ENCODE measurements at places on chromosomes 7 and 10.

- DNase-seq: no peak
These were observed 4.8 kb downstream of the FAM241B start for GRCh38 chr10:69634759-69635425.

DNA sequence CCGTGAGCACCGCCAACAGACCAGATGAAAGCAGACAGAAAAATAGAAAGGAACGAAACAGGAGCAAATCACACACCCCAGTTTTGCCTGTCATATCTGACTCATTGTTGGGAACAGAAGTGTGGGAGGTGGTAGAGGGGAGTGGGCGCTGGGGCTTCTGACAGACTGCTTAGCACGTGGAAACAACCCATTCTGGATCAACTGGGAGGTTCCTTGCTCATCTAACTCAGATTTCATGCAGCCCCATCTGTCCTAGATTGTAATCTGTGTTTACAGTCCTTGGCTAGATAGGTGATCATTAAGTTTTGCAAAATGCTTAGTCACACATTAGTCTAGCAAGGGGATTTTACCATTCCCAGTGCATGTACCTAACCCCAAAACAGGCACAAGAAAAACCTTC is 154.1 kb downstream of the NRP1 start:
- no peak for DNase-seq

- DNase-seq: no peak
These were observed 61.4 kb upstream of the ASAH2 start for GRCh38 chr10:50312464-50313437.

- no peak for DNase-seq
These were observed 49.7 kb upstream of the ANTXRL start for GRCh38 chr10:46236941-46237681.

DNA sequence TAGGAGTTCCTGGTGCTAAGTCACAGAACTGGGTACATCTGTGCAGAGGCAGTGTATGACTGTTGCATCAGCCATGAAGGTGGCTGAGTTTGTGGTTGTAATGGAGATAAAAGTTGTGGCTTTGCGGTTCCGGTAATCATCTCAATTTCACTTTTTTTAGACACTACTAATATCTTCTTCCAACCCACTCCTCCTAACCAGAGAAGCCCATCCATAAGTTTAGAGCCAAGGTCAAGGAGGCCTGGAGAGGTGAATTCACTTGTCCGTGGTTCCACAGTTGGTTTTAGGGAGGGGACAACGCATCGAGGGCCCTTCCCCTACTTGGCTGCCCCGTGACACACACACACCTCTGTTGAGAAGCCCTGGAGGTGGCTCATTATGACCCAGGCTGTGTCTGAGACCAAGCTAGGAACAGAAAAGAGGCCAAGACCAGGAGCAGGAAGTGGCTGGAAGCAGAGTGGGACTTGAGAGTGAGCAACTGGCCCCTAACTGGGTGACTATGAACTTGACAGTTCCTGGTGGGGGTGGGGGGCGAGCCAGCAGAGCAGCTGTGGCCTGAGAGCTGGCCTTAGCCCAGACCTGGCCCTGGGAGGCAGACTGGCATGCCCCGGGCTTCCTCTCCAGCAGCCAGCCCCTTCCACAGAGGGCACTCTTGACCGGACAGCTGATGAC is 66.8 kb upstream of the COL13A1 start:
- DNase-seq: no peak

DNA sequence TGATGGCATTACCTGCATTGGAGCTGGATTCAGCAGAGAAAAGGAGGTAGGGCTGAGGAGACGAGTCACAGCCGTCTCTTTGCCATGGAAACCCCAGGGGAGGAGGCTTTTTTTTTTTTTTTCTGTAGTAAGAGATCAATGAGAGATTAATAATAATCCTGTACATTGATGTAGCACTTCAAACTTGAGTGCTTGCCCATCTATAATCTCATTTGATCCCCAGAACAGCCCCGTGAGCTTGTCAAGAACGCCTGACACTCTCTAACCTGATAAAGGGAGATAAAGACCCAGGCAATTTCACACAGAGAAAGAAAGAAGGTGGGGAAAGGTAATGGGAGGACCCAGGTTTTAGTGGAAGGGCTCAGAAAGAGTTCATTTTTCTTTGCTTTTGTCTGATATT is 195.2 kb upstream of the FOXK1 start:
- DNase-seq: no peak

DNA sequence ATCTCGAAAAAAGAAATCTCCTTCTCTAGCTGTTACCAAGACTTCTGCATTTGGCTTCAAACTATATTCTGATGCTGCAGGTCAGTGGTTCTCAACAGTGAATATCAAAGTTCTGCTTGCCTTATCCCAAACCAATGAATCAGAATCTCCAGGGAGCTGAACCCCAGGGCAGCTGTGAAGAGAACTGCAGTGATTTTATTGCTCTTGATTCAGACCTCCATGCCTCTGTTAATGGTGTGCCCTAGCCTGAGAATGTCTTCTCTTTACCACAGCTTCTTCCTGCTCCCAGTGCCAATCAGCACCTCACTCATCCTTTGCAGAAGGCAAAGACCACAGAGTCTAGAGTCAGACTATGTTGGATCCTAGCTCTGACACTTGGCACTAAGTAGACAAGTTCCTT is 46.2 kb upstream of the MRLN start:
- no peak for DNase-seq

DNA sequence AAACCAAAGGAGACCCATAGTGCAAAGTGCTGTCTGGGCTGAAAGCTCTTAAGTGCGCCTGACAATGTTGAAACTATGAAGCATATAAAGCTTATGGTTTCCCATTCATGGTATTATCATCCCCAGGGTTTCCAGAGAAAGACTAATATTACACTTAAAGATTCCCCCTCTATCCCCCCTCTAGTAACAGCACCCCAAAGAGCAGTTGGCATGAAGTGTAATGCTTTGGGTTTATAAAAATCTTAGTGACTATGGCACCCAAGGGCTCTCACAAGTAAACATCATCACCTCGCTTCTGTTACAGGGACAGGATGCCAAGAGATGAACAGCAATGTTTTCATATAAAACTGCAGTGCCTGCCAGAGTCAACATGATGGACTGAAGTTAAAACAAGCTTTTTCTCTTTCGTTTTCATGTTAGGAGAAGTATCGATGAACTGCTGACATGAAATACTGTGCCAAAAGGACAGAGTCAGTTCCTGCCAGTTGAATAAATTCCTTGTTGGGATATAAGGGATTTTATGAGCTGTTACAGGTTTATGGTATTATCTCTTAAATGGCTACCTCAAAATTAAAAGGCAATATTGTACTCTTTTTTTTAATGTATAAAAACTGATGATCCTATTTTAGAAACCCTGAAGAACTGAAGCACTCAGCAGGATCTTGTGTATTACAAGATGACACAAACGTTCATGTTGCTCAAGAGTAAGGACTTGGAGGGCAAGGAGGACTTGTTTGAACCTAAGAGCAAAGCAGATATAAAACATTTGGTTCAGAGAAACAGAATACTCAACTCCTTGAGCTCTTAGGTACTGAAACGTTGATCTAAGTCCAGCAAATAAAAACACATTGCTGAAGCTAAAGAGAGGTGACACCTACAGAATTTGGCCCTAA is 203.7 kb upstream of the IMMP2L start:
- DNase-seq: no peak

GRCh38 chr10:130871406-130871805 is 440.1 kb downstream of the TCERG1L start:
- DNase-seq: no peak

GRCh38 chr10:64528294-64529002 is 1007.2 kb downstream of the REEP3 start:
- DNase-seq: no peak

DNA sequence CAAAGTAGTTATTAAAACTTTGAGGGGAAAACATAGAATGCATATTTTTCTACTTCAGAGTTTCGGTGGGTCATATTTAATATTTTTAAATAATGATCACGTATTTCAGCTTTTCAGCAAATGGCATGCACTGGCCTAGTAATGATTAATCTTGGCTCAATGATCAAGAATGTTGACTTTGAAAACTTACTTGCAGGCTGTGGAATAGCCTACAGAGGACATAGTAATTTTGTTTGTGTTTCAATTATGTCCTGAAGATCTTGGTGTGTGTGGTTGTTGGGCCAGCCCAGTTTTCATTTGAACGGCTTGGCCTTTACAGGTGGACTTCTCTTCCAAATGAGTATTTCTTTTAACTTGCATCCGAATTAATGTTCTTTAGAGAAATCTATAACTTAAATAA is 35.1 kb downstream of the ADD3 start:
- DNase-seq: no peak

DNA sequence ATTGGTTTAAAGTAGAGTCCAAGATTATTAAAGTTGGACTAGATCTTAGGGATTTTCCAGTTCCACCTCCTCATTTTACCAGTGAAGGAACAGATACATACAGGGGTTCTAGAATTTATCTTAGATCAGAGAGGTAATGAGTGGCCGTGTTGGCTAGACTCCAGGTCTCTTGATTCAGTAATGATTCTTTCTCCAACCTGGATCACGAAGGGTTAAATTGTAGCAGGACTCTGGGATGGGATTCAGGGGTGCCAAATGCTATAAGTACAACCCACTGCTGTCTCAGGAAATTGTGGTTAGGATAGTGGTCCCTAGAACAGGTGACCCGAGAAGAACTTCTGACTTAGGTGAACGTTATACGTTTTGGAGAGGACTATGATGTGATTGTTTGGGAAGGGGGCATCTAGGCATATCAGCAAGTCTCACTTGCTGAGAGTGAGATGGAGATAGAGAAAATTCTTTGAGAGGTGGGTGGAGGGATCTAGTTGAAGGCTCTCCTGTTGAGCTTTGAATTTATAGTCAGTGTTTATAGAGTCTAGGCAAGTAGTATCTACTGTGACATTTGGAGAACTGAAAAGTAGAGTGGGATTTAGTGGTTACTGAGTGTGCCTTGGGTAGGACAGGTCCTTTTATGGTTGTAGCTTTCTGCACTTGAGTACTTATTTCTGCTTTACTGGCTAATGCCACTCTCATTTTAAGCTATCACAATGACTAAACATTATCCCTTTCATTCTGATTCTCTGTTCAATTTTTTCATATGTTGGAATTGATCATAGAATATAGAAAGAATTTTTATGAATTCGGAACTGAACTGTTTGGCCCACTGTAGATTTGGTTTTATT is 58.3 kb downstream of the ST7 start:
- DNase-seq: no peak

DNA sequence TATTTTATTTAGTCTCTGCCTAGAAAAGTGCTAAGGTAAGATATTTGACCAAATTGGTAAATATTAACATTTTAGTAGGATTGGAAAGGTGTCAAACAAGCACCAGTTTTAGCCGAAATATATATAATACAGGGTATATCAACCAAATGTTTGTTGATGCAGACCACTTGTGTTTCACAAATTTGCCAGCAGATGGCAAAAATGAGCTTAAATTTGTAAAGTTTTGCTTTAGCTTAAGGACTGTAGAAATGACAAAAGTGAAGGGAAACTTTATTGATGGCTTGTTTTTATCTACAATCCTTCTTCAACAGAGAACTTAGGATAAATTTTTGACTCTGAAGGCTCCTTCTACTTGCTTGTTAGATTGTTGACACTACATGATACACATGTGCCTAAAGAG is 4.8 kb upstream of the POLR1F start:
- peak; percentile 66 for DNase-seq

- DNase-seq: no peak
These were observed 156.8 kb downstream of the FAM107B start for GRCh38 chr10:14617852-14618251.

- no peak for DNase-seq
These were observed 24.9 kb downstream of the KLF6 start for GRCh38 chr10:3760083-3760482.

DNA sequence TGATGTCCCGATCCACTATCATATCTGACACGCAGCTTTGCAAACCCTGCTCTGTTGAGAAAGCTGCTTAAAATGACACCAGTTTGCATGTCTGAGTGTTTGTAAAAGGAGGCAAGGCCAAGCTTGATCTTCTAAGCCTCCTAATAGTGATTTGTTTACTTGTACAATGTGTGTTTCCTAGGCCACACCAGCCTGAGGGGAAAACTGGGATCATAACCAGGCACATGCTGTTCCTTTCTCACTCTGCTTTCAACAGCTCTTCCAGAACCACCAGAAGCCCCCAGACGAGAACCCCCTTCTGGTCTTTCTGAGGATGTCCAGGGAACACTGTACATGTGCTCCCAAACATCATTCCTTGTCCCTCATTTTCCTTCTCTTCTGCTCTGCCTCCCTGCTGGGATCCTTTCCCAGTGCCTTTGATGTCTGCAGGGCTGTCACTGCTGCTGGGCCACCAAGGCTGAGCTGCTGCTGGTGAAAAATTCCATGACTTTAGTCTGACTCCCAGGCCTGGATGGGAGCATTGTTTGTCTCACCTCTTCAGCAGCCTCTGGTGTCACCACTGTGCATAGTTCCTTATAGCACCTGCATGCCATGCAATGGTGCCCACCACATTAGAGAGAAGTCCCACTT is 4.0 kb upstream of the LGI1 start:
- peak; percentile 10 for DNase-seq

DNA sequence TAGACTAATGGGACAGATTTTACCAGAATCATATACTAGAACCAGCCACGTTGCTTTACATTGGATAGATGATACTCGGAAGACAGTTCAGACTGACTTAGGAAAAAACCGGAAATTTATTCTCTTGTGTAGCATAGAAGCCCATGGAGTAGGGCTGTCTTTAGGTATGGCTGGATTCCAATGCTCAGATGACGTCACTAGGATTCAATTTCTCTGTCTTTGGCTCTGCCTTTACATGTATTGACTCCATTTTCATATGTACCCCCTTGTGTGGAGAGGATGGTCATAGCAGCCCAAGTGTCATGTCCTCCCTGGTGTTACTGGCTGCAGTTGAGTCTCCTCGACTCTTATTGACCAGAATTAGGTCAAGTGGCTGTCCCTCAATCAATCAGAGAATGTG is 39.2 kb upstream of the SMNDC1 start:
- no peak for DNase-seq

DNA sequence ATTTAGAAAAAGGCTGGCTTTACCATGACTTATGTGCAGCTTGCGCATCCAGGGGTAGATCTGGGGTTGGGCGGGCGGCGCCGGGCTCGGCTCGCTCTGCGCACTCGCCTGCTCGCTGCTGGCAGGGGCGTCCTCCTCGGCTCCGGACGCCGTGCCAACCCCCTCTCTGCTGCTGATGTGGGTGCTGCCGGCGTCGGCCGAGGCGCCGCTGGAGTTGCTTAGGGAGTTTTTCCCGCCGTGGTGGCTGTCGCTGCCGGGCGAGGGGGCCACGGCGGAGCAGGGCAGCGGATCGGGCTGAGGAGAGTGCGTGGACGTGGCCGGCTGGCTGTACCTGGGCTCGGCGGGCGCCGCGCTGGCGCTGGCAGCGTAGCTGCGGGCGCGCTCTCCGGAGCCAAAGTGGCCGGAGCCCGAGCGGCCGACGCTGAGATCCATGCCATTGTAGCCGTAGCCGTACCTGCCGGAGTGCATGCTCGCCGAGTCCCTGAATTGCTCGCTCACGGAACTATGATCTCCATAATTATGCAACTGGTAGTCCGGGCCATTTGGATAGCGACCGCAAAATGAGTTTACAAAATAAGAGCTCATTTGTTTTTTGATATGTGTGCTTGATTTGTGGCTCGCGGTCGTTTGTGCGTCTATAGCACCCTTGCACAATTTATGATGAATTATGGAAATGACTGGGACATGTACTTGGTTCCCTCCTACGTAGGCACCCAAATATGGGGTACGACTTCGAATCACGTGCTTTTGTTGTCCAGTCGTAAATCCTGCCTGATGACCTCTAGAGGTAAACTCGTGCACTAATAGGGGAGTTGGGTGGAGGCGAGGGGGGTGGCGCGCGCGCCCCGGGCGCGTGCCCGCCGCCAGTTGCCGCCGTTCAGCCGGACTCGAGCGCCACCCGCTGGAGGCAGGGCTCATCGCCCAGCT is at the start of gene HOXA5:
Gene HOXA5, minus strand, starts transcription at position 659 of the 927 bp plus-strand sequence. Its CDS starts 74 bp downstream, at position 585.
- DNase-seq: peak; percentile 36

GRCh38 chr7:126937171-126937570 is 315.6 kb downstream of the GRM8 start:
- DNase-seq: peak; percentile 74

GRCh38 chr10:125118011-125118611 is 42.3 kb downstream of the CTBP2 start:
- peak; percentile 33 for DNase-seq

All from astrocyte of the hippocampus (primary cell).